ENCODE measurements at places on chromosomes 12 and 14.

- no peak for DNase-seq
Observed at GRCh38 chr12:44703182-44703910, 172.8 kb downstream of the NELL2 start.

GRCh38 chr12:108580531-108580930 lies 17.4 kb downstream of the TMEM119 start:
- no peak for DNase-seq

DNA sequence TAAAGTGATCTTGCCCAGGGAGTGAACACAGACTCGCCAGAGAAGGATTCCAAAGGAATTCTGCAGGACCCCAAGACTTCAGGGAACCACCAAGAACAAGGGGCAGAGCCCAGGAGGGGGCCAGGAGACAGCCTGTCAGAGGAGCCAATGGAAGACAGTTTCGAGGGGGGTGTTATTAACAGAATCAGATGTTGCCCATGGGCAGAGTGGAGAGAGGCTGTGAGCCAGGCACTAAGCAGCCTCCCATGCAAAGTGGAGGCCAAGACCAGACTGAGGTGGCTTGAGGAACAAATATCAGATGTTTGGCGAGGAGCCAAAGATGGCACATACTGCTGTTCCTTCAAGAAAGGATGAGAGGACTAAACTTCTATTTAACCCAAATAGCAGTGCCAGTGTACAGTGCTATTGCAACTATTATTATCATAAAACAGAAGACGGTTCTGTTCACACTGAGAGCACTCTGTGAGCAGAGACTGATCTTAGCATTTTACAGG lies 12.6 kb downstream of the APPL2 start:
- no peak for DNase-seq

DNA sequence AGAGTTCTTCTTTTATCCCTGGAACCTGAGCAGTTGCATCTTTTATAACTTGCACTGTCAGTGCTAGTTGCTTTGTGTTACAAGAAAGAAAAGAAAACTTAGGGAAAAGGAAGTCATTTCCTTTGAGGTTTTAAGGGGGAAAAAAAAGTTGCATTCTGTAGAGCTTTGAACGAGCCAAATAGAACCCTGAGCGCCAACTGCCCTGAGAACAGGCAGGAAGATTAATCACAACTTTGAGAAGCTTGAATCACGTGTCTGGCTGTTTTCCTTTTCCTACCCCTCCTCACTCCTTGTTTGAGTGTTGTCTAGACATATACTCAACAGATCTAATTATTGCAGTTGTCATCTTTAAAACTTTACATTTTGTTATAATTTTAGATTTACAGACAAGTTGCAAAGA lies 12.5 kb downstream of the PCNX1 start:
- DNase-seq: no peak

DNA sequence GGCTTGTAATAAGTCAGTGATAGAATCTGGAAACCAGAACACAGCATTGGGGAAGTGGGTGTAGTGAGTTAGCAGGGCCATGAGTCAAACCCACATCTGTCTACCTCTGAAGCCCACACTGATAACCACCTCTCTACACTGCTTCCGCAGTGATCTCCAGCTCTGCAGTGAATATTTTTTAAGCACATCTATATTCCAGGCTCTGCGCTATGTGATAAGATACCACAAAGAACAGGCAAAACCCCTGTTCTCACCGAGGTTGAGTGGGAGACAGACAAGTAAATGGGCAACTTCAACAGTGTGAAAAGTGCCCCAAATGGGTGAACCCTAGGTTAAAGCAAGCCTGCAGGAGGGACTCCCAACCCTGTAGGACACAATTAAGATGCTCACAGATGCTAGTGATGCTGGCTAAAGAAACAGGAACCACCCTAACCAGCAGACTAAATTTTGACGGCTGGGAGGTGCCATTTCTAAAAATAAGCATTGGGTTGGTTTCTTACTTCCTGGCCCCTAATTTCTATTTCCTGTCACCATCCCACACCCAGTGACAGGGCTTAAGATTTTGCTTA lies 375.0 kb downstream of the DPF3 start:
- no peak for DNase-seq

- DNase-seq: no peak
Observed at GRCh38 chr14:50656776-50657175, 11.3 kb downstream of the SAV1 start.

DNA sequence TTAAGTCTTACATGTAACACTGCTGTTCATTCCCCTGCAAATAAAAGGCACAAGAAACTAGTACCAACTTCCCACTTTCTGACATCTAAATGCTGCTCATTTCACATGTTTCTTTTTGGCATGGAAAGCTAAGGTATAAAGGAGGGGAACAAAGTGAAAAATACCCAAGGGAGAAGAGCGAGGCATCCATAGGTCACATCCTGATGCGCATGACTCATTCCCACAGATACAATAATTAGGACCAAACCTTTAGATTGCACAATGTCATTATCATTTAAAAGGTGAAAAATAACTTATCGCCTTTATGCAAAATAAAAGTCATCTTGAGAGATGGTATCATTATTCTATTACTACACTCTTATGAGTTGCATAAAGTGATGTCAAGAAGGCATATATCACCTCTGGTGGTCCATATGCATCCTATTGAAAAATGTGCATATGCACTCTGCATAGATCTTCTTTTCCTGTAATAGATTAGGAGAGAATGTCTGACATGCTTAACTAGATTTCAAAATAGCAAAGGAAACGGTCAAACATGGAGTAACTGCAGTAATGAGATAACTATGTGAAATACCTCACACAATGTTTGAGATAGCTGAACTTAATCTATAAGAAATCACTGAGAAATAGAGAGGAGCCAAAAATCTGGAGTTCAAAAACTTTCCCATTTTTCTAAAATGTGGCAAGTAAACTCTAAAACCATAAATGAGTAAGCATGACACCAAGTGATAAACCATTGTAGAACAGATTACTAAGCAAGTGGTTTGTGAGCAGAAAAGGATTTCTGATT lies 382.5 kb upstream of the TMTC1 start:
- no peak for DNase-seq

DNA sequence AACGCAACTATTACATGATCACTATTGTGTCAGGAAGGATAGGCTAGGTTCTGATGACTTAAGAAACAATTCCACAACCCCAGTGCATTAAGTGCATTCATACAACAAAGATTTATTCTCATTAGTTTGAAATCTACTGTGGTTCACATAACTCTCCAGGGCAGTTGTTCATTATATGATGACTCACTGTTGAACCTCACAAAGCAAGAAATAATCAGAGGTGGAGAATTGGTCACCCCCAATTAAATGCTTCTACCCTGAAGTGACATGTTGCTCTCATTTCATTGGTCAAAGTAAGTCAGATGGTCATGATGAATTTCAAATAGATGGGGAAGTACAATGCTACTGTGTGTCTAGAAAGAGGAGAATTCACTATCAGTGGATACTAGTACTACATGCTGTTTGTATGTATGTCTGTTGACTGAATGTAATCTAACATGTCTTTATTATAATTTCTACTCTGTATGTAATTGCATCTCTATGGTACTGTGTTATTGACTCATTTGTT lies 6.1 kb upstream of the HELB start:
- no peak for DNase-seq

- no peak for DNase-seq
Observed at GRCh38 chr14:51939755-51940301, 49.5 kb upstream of the RTRAF start.

DNA sequence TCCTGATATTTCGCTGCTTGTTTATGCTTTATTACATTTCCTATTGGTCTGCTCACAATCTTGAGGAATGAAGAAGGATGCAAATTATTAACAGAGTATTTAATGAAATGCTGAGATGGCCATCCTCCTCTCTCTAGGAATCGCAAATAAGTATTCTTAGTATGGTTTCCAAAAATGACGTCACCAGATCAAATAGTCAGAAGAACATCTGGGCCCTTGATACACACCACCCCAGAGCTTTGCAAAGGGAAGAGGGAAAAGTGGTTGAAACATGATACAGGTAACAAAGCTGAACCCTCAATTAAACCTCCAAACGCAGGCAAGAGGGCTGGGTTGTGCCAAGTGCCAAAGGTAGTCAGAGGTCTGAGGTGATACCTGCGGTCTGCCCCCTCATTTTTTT lies 107.3 kb downstream of the BCL11B start:
- DNase-seq: no peak

GRCh38 chr14:98959958-98960616 lies 311.9 kb downstream of the BCL11B start:
- no peak for DNase-seq

GRCh38 chr12:68428724-68429501 lies 96.8 kb upstream of the MDM1 start:
- DNase-seq: no peak

DNA sequence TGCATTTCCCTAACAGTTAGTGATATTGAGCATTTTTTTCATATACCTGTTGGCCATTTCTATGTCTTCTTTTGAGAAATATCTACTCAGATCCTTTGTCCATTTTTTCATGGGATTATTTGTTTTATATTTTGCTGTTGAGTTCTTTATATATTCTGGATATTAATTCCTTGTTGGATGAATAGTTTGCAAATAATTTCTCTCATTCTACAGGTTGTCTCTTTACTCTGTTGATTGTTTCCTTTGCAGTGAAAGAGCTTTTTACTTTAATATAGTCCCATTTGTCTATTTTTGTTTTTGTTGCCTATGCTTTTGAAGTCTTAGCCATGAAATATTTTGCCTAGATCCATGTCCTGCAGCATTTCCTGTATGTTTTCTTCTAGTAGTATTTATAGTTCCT lies 11.5 kb upstream of the SLC4A8 start:
- DNase-seq: no peak

DNA sequence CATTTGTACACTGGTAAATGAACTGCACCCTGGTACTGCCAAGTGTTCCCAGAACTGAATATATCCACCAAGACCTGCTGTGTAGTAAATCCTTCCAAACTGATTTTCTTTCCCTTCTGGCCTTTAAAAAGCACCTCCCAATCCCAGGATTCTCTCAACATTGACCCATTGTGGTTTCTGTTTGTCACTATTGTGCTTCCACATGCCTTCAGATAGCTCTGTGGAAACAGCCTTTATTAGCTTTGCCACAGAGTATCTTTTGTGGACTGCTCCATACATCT lies 949 bp upstream of the KIF21A start:
- DNase-seq: no peak

DNA sequence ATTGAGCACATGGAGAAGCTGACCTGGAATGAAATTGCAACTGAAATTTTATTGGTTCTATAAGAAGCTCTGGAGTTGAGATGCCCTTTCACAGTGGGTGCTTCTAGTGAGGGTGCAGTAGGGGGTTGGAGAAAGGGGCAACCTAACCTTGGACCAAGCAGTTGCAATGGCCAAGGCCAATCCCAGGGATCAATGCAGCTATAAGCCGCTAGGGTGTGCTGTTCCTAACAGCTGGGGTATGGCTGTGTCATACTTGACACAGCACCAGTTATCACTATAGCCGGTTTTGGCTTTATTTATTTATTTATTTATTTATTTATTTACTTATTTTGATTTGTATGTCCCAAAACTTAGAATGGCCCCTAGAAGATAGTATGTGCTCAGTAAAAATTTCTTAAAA lies 505.9 kb downstream of the FLRT2 start:
- DNase-seq: no peak

- no peak for DNase-seq
Observed at GRCh38 chr14:50758945-50759344, 72.0 kb downstream of the NIN start.

- peak; percentile 25 for DNase-seq
Observed at GRCh38 chr14:104977681-104978653, at the start of gene AHNAK2. TSS of gene AHNAK2 (minus strand) at chr14:104978374. CDS start at chr14:104978237, 137 bp downstream.

DNA sequence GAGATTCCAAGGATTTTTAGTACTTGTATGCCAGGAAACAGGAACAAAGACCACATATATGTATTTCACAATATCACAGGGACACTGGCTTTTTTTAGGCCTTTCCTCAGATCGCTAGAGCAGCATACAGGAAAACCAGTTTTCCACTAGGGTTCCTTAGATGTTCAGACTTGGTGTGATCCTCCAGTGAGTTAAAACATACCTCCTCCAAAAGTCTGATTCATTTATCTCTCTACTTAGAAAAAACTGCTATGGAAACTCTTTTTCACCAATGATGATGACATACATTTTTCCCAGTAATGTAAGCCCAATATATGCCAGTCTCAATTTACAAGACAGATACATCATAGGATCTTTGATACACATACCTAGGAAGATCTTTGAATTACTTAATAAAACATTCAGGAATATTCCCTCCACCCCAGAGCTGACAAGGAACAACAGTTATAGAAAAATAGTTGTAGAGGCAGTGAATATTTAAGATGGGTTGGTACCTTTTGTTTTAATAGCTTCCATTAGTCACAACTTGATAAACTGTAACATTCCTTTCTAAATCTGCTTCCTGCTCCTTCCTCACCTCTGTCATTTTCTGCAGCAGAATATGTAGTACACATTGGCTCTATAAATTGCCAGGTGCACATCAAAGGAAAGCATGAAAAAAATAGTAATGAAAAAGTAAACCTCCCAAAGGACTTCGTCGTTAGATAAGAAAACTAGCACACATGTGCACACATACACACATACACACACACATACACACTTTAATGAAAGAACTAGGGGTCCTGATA lies 27.5 kb downstream of the BCAT1 start:
- DNase-seq: no peak

DNA sequence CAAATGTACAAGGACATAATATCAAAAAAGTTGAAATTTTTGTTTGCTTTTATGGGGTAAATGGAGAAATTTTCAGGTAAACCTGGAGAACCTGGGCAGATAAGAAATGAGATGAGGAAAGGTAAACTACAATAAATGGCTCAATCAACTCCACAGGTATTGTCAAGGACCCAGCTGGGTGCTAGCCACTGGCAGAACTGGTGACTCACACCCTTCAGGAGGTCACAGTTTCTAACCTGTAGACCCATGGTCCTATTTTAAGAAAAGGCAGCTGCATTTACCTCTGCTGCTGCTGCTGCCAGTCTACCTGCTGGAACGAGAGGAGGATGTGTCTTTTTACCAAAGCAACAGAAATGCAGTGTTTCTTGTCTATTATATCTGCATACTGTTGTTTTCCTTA lies 226.6 kb downstream of the ALG10B start:
- DNase-seq: no peak

DNA sequence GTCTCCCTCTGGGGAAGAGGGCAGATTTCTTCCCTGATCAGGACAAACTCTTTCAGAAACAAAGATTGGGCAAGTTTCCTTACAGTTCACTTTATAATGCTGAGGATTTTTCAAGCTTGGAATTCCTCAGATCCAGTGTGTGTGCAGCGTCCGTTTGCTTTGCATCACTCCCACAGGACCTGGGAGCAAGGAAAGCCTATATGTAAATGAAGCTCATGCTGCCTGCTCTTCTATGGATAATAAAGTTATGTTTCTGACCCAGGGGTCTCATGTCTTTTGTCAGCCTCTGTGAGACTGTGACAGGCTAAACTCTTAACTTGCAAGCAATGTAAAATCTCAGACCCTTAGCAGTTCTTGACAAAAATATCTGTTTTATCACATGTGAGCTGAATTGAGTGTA lies 41.6 kb downstream of the TRHDE start:
- no peak for DNase-seq

- no peak for DNase-seq
Observed at GRCh38 chr12:85971800-85972199, 97.7 kb downstream of the NTS start.

GRCh38 chr12:6684609-6685008 lies 4.6 kb downstream of the ZNF384 start:
- DNase-seq: no peak
